ENCODE measurements at places on chromosomes 5 and 9.

DNA sequence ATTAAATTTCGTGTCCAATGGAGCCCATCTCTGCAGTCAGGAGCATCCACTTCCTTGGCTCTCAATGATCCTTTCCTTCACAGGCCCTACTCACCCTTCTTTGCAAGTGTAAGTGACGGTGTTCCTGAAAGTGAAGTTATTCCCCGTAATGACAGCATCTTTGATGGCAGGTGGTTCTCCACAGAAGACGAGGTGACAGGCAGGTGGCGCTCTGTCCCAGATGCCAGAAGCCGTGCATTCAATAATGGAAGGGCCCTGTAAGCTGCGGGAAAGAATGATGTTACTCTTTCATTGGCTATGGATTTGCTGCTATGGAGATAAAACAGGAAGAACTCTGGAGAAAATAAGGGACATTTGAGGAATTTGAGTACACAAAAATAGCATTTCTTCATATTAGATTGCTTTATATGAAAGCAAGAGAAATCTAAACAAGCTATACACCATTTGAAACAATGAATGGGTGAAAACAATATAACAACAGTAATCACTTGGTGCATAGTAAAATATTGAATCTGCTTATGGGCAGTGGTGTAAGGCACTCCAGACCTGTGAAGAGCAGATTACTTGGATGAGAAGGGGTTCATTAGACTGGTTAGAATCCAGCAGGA is 89.9 kb upstream of the TXNDC8 start:
- DNase-seq, result no peak

- no peak for DNase-seq
Observed at GRCh38 chr5:38207343-38207742, 51.0 kb upstream of the EGFLAM start.

- no peak for DNase-seq
Observed at GRCh38 chr5:19099195-19099594, 888.8 kb downstream of the CDH18 start.

DNA sequence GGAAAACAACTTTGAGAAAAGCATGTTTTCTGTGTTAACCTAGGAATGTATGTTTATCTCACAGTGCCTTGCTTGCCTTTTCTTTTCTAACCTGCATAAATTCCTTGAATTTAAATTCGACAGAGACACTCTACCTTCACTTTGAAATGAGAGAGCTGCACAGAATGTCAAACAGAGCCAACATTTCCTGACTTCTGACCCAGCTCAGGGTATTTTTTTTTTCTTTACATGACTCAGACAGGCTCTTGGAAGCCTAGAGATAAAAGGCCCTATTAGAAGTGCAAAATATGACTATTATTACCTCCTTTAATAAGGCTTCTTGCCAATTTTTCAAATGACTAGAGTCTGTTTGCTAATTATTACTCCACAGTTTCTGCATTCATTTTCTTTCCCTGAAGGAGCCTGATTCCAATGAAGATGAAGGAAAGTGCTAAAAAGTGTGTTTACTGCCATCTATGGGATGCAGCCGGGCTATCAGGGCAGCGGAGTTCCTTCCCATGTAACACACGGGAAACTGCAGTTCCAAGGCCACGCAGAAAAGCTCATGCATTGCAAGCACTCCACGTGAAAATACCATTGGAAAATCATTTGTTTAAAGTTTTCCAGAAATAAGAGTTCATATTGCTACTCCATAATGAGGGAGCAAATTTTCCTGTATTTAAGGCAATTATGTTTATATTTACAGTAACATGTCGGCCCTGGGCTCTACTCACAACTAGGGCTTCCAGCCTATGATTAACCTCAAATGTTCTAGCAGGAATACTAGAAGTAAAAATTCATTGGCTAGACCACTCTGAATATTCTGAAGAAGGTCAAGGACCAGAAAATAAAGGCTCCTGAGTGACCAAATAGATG is 485.6 kb downstream of the ZSWIM6 start:
- no peak for DNase-seq

- DNase-seq, result no peak
Observed at GRCh38 chr9:82513242-82513751, 524.7 kb downstream of the SPATA31D1 start.

- DNase-seq, result no peak
Observed at GRCh38 chr5:127969651-127970050, 113.9 kb upstream of the SLC12A2 start.

DNA sequence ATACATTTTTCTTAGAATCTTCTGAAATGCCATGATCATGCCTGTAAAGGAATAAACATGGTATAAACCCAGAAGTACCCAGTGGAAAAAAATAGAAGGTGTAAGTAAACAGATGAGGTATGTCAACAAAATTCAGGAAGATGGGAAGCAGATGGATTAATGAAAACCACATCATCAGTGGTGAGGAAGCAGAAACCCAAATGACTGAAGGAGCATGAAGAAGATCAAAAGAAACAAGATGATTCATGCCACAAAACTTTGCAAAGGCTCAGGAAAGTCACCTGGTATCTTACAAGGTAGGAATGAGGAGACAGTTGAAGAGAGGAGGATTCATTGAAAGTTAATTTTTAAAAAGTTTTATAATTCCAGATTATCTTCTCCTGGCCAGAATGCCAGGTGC is 132.8 kb upstream of the PAPPA start:
- no peak for DNase-seq

GRCh38 chr5:79962575-79963222 is 28.4 kb downstream of the MTX3 start:
- DNase-seq, result no peak

DNA sequence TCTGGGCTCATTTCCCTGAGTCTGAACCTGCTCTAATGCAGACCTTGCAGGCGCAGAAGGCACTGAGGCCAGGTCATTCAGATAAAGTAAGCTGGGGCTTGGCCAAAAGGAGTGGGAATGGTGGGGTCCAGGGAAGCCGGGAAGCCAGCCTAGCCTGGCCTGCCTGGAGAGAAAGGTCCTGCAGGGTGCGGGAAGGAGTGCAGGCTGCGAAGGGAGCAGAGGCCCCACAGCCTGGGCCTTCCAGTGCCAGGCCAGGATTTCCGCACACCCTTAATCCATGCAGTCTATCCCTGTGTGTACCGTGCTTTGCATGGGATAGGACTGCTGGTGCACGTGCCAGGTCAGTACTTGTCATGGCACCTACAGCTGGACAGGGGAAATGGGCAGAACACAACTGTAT is 3.6 kb upstream of the STING1 start:
- DNase-seq, result no peak

- no peak for DNase-seq
Observed at GRCh38 chr5:154265197-154265773, 74.8 kb downstream of the GALNT10 start.

GRCh38 chr5:149747141-149747832 is 17.2 kb downstream of the PPARGC1B start:
- DNase-seq, result no peak

DNA sequence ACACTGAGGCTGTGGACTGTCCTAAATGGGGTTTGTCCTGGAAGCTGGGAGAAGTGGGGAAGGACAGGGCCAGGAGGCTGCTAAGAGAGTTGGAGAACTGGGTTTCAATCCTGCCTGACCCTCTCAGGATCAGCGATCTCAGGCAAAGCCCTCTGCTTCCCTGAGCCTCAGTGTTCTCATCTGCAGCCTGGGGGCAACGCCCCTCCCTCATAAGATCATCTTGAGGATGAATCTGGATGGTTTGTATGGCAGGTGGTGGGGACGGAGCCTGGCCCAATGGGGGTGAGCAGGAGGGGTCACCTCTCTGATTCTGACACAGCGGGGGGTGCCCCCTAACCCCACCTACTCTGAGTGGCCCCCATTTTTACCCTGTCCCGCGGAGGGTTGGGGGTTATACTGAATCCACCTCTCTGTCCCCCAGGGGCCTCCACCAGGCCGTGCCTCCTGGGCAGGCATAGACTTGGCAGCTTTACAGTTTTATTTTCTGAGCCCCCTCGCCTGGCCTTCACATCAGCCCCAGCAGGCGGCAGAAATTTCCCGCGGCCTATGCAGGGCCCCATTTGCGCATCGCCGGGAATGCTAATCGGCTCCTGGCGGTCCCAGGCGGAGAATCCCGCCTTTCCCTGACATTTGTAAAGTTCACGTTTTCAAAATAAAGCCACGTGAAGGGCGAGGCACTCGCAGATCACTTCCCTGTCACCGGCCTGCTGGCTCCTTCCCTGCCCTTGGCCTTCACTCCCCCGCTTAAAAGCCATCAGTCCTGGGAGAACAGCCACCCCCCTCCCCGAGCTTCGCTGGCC is 17.8 kb upstream of the LAMC3 start:
- DNase-seq, result no peak

DNA sequence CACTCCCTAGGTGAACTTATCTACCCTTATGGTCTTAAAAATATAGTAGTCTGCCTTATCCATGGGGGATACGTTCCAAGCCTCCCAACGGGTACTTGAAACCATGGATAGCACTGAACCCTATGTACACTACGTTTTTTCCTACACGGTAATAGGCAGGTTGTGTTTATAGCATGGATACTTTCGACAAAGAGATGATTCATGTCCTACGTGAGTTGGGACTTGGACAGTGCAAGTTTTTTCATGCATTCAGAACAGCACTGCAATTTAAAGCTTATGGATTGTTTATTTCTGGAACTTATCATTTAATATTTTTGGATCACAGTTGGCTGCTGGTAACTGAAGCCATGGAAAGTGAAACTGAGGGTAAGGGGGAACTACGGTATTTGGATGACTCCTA is 88.1 kb downstream of the CNTLN start:
- no peak for DNase-seq

- DNase-seq, result no peak
Observed at GRCh38 chr5:181087309-181087708, 43.7 kb downstream of the OR2V1 start.

- no peak for DNase-seq
Observed at GRCh38 chr5:146549615-146550014, 33.6 kb upstream of the GPR151 start.

DNA sequence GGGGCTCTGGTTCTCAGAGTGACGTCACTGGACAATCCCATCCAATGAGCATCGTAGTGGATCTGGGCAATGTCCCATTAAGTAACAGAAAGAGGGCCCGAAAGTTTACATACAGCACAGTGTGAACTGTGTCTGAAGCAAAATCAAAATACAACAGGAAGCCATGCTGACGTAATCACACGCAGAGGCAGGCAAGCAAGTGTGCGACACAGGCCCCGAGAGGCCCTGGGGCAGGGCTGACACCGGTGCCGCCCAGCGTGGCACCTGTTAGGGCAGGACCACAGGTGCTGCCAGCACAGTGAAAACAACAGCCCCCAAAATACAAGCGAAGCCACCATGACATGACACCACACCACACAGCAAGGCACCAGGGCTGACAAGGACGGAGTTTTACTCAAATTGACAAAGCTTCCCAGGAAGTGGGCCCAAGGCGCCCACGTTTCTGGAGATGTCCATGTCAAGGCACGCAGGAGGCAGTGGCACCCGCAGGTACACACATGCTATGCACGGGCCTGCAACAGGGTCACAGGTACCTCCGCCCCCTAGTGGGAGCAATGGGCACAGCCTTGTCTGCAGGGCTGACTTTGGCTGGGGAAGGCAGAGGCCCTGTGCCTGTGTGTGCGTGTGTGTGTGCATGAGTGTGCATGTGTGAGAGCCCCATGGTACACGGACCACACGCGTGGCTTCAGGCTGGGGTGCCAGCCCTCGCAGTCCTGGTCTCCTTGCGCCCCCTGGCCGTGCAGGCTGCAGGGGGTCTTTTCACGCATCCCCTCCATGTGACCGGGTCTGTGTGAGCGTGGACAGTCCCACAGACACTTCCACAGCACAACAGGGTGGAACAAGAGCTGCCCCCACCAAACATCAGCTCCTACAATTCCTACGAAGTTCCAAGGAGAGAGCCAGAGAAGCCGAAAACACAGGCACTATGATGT is 19.6 kb downstream of the QSOX2 start:
- DNase-seq, result no peak

GRCh38 chr5:79236970-79237739 is 1.2 kb downstream of the JMY start:
- no peak for DNase-seq

GRCh38 chr5:93294199-93294598 is 286.8 kb downstream of the NR2F1-AS1 start:
- no peak for DNase-seq

DNA sequence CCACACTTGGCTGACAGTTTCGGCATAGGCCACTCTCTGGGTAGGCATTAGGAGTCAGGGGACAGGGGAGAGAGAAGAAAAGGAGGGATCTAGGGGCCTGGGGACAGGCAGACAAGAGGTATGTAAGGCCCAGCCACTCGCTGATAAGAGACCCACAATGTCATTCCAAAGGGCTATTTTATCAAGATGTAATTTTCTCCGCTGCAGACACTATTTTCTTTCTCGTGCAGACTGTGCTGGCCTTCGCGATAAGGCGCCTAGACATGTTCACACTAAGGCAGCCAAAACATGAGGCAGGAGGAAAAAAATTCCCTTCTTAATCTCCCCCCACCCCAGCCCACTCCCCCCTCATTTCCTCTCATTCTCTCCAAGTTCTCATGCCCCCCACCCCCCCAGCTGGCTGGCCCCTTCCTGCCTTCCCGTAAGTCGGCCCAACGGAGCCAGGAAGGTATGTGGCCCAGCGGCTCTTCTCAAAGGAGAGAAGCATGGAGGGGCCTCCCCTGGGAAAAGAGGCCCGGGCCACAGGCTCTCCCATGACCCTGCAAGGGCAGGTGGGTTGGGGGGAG is 44.9 kb upstream of the SYNPO start:
- DNase-seq, result no peak

DNA sequence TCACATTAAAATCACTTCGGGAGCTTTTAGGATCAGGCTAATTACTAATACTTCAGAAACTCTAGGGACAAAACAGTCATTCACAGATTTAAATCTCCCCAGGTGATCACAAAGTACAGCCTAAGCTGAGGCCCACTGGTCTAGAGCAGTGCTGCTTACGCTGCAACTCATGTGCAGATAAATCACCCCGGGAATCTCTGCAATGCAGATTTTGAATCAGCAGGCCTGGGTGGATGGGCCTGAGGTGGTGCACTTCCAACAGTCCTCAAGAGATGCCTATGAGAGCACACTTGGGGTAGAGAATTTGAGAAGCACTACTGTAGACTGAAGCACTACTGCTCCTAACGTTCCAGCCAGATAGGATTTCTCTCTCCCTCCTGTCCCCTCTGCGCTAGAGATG is 28.4 kb downstream of the CSF1R start:
- no peak for DNase-seq

DNA sequence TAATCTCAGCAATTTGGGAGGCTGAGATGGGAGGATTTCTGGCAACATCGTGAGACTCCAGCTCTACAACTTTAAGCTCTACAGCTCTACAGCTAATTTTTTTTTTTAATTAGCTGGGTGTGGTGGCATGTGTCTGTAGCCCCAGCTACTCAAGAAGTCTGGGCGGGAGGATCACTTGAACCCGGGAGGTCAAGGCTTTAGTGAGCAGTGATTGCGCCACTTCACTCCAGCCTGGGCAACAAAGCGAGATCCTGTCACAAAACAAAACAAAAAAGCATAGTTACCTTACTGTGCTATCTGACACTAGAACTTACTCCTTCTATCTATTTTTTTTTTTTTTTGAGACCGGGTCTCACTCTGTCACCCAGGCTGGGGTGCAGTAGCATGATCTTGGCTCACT is 6.3 kb upstream of the WDR38 start:
- DNase-seq, result no peak

DNA sequence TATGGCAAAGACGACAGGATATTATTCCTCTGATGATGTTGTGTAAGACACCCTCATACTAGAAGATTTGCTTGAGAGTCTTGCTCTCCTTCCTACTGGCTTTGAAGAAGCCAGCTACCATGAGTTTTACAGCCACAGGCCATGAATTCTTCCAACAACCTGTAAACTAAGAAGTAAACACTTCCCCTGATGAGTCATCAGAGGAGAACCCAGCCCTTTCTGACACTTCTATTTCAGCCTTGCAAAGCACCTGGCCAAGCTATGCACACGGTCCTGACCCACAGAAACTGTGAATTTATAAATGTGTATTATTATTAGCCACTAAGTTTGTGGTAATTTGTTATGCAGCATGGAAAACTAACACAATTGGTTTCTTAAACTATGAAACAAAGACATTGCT is 288.8 kb upstream of the ADAMTSL1 start:
- DNase-seq, result no peak
